ENCODE measurements at places on chromosomes 1 and 21.

- DNase-seq = no peak
Observed at GRCh38 chr21:46199436-46200373, 15.4 kb upstream of the SPATC1L start.

- DNase-seq = no peak
Observed at GRCh38 chr1:172708452-172708851, 49.5 kb downstream of the FASLG start.

- no peak for DNase-seq
Observed at GRCh38 chr1:241391926-241392710, 35.1 kb upstream of the RGS7 start.

DNA sequence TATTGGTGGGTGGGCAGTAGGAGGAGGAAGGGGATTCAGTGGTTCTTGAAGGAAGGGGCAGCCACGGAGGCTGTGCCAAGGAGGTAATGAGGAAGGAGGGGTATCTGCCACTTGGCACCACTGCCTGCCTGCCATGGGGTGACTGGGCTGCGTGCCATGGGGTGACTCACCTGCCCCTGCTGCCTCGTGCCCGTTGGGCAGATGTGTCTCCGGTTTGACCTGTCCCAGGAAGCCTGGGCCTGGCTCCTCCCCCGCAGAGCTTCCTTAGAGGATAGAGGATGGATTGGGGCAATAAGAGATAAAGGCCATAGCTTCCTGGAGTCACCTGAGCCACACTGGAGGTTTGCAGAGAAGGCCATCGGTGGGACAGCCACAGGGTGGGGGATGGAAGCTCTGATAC is 1.7 kb downstream of the PADI3 start:
- no peak for DNase-seq

DNA sequence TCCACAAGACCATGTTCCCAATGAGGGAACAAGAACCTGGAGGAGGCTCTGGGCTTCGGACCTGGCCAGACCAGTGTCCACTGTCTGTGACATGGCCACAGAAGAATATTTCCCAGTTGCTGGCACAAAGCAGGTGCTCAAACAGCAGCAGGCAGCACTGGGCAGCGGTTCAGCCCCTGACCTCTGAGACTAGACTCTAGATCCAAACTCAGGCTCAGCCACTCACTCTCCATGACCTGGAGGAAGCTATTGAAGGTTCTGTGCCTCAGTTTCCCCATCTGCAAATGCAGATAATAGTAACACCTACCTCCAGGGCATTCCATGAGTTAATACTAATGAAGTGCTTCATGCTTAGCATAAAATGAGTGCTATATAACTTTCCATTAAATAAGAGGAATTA is 8.0 kb downstream of the TMPRSS2 start:
- DNase-seq = no peak

DNA sequence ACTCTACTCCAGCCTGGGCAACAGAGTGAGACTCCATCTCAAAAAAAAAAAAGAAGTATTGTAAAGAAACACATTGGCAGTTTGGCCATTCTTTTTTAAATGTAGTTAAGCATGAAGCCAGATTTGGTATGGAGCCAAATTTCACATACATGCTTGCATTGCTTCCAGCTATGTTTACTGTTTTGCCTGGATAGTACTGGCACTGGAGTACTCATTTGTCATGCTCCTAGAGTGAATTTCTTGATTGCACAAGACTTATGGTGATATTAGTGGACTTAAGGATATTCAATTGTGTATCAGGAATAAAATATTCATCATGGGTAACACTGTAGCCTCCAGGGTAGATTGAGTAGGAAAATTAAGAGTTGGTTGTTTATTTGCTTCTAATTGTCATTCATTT is 24.5 kb upstream of the SLC9A1 start:
- peak; percentile 26 for DNase-seq

DNA sequence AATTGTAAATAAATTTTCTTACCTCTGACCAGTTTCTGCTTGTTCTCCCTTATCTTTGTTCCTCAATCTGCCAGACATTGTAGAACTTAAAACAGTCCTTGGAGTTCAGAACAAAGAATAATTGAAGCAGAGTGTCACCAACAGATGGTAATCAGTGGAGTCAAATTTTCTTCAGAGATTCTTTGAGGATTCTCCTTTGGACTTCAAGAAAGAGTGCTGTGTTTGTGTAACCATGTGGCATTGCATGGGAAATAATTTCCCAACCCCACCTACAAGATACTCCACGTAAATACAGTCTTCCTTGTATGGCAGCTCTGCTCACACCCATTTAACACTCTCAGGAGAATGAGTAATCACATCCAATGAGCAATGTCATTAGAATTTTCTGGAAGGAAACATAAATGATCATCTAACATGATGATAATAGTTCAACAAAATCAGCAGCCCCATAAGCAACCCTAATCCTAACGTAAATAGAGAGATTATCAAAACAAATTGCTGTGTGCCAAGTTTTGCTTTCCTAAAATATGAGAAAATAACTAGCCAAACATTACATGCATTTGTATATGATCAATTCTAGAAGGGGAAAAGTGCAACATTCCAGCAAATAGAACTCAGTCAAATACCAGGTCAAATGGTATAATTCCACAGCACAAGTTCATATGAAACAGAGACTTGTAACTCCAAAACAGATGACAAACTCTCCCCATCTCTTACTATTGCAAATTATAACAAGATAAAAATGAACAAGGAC is 6.9 kb upstream of the DENND1B start:
- DNase-seq = peak; percentile 64

- DNase-seq = peak; percentile 35
Observed at GRCh38 chr1:205088341-205088740, 4.1 kb upstream of the TMEM81 start.

DNA sequence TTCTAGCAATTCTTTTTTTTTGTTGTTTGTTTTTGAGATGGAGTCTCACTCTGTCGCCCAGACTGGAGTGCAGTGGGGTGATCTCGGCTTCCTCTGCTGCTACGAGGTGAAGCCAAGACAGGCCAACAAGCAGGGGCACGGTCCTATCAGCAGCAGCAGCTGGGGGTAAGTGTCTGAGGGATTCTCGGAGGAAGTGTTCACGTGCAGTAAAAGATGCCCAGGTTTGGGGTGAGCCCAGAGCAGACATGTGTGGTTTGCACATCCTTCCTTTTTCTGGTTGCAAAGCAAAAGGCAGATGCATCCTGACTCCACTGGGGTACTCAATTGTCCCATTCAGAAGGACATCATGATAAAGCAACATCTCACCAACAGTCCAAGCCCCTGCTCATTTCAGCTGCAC is 27.7 kb downstream of the PIGP start:
- no peak for DNase-seq

DNA sequence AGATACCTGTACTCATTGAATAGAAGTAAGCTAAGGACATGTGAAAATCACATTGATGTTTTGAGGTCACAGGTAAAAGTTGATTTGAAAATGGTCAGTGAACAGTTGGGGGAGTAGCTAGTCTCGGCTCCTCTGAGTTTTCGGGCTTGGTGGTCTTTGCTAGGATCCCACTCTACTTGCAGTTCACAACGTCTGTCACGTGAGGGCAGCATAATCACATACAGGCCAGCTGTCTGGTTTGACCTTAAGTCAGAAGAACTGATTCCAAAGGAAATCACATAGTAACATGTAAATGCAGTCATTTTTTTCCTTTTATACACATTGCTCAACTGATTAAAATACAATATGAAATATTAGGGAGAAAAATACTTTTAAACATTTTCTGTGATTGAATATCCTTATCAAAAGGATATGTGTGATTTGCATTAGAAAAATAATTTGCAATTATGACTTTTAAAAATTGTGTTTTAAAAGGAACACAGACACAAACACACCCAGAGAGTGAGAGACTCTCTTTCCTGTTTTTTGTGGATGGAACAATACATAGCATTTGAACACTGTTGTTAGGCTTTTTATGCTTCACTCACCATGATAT is 21.8 kb upstream of the PDC start:
- peak; percentile 66 for DNase-seq

GRCh38 chr1:43850591-43851233 is 82.9 kb upstream of the ARTN start:
- DNase-seq = no peak
